ENCODE measurements at places on chromosomes 1 and 21.

DNA sequence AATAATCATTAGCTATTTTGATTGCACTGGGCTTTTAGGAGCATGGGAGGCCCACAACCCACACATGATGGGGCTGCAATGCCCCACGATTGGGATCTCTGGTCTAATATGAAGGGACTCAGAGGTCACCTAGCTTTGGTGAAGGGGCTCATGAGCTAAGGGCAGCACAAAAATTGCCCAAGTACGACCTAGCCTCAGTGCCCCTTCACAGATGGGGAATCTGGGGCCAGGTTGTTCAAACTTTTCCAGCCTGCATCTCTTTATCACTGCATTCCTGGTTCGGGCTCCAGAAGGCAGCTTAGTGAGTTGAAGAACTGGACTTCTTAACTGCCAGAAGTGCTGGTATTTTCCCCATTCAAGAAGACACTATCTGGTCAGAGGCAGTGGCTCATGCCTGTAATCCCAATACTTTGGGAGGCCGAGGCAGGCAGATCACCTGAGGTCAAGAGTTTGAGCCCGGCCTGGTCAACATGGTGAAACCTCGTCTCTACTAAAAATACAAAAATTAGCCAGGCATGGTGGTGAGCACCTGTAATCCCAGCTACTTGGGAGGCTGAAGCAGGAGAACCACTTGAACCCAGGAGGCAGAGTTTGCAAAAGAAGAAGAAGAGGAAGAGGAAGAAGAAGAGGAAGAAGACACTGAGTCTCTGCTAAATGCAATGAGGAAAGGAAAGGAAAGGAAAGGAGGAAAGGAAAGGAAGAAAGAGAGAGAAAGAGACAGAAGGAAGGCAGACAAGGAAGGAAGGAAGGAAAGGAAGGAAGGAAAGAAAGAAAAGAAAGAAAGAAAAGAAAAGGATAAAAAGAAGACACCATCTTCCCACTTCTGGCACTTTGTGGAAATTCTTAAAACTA lies 258.5 kb upstream of the IRF2BP2 start:
- DNase-seq: no peak

GRCh38 chr1:177413982-177414596 lies 243.3 kb downstream of the BRINP2 start:
- no peak for DNase-seq

DNA sequence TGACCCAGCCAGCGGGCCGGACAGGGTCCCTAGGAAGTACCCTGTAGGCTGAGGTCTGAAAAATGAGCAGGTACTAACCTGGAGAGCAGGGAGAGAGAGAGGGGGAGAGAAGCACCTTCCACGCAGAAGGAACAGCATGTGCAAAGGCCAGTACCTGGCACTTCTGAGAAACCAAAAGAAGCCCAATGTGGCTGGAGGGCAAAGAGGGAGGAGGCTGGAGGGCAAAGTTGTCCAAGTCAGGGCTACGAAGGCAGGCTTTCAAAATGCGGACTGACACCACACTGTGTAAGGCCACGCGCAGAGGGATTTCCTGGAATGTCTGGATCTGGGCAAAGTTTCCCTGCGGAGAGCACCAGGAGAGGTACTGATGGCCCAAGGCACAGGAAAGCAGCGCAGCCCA lies 64.4 kb downstream of the SSBP3 start:
- DNase-seq: no peak

DNA sequence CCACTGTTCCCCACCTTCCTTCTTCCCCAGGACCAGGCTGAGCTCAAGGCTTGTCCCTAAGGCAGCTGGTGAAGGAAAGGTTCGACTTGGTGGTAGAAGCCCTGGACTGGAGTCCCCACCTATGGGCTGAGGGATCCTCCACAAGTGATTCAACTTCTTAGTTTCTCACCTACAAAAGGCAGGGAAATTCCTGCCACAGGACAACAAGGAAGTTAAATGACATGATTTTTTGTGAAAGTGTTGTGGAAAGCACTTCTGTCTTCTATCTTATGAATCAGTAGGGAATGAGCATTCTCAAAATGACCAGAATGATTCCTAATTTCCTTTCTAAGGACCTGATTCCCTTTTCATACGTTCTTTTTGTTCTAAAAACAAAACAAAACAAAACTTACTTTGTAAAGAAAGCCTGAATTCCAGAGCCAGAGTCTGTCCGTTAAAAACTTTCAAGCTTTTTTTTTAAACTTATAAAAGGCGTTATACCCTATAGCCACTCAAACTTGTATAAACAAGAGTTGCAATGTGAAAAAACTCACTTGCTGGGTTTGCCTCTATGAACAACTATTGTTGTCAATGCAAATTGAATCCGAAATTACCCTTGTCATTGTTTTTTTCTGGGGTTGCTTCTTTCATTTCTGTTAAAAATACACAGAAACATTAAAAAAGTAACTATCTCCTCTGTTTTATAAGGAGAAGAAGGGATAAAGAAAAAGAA lies 12.2 kb downstream of the KCNJ15 start:
- no peak for DNase-seq

DNA sequence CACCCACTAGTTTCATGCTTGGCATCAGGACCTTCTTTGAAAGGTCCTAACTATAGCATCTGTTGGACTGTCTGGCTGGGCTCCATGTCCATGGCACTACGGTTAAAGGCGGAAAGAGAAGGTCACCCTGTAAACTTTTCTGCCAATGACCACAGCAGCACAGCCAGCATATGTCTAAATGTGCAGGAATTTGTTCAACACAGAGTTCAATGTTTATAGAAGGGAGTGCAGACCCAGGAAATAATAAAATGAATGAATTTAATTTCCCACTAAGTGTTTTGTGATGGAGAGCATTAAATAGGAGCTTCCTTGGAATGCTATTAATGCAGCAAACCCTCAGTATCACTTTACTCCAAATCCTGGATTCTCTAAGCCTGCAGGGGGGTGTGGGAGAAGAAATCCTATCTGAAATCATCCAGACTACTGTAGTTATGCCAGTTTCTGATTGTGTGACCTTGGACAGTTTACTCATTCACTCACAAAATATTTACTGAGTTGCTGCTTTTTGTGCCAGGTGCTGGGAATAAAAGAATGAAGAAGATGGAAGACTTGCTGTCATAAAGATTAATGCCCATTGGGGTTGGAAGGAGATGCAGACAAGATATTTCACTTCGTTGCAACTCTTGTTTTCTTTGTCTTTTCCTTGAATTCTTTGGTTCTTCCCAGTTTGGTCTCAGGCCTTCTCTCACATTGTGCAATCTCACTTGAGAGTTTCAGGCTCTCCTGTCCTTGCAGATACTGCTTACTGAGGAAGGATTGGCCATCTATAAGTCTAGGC lies 195.0 kb downstream of the ROR1 start:
- no peak for DNase-seq

DNA sequence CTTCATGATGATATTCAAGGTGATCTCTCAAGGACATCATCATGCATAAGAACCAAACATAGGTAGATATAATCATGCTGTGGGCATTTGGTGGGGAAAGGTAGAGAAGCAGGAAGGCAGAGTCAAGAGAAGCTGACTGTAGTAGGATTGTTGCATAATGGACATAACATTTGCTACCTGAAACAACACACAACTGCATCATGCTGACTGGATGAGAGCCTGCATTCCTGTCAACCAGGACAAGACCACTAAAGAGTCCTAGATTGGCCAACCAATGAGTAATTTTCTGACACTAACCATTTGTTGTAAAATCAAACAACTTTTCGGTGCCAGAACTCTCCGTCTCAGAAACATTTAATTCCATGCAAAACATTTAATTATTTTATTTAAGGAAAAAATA lies 377.2 kb downstream of the PLPP3 start:
- no peak for DNase-seq

DNA sequence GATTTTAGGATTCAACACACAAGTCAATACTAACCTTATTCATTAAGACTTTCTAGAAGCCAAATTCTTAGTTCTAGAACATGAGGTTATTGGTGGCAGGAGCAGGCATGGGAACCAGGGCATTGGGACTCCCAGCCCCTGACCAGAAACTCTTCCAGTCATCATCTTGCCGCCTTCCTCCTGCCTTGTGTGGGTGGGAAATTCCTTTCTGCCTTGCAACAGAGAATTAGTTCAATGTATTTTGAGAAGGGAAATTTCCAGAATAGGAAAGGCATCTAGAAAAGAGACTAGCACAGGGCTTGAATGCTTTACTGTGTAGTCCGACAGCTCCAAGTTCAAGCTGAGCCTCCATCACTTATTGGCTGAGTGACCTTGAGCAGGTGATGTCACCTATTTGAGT lies 8.7 kb downstream of the GRHL3 start:
- no peak for DNase-seq

DNA sequence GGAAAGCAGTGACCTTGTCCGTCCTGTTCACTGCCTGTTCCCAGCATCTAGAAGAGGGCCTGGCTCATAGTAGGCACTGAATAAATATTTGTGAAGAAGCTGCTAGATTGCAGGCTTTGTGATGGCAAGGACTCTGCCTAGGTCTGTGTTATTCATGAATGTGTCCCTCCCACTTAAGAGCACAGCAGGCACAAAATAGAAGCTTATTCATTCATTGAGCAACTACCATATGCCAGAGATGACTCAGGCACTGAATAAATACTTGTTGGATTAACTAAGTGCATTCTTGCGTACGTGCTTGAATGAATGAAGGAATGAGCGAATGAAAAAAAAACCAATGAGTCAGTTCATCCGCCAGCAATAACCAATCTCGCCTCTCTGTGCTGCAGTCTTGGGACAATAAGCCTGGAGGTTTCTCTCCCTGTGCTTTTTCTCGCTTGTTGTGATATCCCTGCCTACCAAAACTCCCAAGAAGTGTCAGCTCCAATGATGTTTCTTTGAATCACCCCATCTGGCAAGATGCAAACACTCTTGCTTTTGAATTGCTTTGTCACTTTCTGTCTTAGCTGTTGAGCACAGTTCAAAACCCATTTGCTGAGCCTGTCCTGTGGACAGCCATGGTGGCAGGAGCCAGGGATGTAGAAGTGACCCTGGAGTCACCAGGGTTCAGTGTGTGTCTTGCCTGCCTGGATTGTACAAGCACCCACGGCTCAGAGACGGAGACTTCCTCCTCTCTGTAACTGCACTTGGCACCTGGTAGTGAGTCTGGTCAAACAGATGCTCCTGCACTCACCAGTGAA lies 143.9 kb downstream of the KAZN start:
- DNase-seq: no peak

DNA sequence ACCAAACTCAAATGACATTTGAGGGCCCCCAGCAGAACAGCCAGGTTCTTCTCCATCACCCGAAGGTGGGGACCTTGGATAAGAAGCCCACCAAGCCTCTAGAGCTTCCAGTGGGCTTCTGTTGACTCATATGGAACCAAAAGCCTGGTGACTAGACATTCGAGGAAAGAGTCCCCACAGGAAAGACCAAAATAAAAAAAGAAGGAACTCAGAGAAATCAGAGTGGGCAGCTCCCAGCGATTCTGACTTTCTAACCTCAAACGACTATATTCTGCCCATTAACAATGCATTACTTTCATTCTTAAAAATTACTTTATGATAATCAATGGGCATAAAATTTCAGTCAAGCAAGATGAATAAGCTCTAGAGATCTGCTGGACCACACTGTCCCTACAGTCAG lies 9.6 kb upstream of the CHIT1 start:
- DNase-seq: no peak

DNA sequence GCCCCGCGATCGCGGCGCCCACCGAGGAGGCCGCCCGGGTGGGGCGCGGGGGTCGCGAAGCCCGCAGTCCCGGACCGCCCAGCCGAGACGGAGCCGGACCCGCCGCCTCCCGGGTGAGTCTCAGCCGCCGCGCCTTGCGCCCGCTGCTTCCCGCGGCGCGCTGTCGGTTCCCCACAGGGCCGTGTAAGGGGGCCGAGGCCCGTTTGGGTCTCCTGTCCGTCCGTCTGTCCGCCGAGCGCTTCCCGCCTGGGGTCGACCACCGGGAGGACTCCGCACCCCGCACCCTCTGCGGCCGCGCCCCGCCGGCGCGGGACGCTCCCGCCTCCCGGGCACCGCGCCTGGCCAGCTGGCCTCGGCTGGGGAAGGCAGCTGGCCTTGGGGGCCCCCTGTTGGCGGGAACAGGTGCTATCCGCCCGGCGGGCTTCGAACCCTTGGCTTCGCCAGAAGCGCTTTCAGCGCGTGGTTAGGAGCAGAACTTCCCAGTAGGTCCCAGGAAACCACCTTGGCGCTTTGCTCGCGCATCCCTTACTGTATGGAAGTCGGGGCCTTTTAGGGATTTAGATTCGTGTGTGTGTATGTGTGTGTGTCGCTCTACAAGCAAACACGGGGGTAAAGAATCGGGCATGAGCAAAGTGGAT lies 414 bp downstream of the TMEM51 start:
- peak; percentile 72 for DNase-seq

Data from cerebellar cortex (tissue), 1 donor.